ENCODE measurements at places on chromosomes 13 and 19.

GRCh38 chr13:102845289-102845629 lies 573 bp upstream of the ERCC5 start:
- DNase-seq, result no peak

- no peak for DNase-seq
Measured at GRCh38 chr19:52592301-52592700, 22.2 kb downstream of the ZNF701 start.

DNA sequence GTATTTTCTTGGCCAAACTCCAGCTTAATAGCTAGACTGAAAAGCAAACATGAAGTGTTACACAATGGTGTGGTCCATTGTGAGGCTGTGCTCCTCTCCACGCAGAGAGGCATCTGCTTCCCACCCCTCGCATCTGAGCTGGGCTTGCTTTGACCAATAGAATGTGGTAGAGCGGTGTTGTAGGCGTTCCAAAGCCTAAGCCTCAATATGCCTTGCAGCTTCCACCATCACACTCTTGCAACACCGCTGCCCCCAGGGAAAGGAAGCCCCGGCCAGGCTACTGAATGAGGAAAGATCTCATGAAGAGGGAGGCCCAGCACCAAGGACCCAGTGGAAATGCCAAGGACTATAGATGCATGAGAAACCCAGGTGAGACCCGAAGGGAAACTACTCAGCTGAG lies 9.4 kb downstream of the FLT1 start:
- DNase-seq, result no peak

- no peak for DNase-seq
Measured at GRCh38 chr19:47820410-47820809, 1.3 kb upstream of the CRX start.

DNA sequence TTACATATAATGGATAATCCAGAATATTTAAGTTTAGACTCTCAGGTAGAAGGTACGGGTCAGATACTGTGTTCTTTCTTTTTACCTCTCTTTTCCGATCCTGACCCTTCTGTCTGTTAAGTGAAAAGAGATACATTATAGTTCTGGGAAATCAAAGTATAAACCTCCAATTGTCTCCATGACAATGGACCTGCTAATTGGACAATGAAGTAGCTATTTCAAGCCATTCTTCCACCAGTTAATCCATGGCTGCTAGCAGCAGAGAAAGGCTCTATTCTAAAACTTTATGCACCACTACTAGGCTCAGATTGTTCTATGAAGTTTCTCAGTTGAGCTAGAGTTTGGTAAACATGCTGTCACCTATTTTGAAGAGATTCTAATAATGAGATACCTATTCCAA lies 8.3 kb upstream of the NBEA start:
- DNase-seq, result no peak

DNA sequence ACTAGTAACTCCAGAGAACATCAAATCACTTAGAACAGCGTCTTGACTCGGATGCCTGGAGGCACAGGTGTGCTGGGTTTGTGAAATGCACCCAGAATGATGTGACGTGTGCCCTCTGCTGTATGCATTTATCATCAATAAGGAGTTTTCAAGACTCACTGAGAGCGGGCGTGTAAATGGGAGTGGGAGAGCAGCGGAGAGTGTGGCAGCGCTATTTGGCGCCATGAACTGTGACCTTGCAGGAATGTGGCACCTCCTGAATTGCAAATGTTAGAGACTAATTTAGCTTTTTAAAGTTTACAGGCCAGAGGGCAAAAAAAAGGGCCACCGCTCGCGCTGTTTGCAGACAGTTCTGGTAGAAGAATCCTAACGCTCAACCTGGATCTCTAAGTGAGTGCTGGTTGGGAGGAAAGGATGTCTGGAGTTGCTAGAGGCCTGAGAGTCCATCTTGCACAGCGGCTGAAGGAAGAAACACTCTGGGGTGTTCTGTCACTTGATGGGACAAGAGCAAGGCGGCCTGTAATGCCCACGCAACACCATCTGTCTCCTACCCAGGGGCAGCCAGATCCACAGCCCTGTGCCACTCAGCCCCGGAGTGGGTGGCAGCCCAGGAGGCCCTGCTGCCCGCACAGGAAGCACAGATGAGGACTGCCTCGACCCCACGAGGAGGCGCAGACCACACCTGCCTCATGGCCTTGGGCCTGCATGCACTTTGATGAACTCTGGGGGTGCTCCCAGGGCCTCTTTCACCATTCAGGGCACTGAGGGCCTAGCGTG lies 19.7 kb downstream of the RANBP3 start:
- DNase-seq, result no peak

GRCh38 chr19:35459414-35460082 lies 11.5 kb downstream of the FFAR2 start:
- DNase-seq, result peak; percentile 84
